Osteoblast (primary cell): ENCODE measurements at places on chromosomes 3 and 15. TPM values are rescaled to one million over a fixed set of nuclear protein-coding genes. Genes with fewer than 3 reads are reported as not detected.

DNA sequence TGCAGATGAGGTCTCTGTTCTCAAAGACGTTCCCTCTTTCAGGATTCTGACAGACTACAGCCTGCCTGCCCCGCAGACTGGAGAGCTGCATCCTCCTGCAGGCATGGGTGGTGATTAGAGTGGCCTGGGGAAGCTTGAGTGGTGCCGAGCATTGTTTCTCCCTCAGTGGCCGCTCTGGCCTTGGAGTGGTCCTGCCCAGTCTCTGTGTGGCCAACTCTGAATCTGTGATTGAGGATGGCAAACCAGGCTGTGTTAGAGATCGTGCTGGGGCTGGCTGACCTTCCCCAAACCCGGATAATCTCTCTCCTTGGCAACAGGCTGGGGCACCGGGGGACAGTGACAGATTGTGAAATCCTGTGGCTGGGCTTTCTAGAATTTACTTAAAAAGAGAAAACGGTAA lies 11.0 kb upstream of the ADCY5 start:
- H3K27ac ChIP-seq = no peak overlapping the region
- no peaks in the 10 kb centered on the region for H3K36me3 ChIP-seq
- H3K27me3 ChIP-seq = peaks cover 56% of the 10 kb centered on the region
- no peaks in the 10 kb centered on the region for H3K4me1 ChIP-seq
- H3K4me3 ChIP-seq = no peak overlapping the region
- no peak for DNase-seq

DNA sequence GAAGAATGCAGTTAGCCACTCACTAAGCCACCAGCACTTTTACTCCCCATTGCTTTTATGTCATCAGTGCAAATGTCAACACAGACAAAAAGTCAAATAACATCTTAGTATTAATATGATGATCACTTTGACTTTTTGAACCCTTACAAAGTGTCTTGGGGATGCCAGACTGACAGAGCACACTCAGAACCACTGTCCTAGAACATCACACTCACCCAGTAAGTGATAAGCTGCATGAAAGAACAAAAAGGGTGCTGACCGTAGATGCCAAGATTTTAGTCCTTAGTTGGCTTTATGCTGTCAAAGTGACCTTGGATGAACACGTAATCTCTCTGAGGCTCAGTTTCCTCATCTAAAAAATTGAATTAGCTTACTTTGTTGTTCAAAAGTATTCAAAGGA lies 279.5 kb upstream of the TRIM42 start:
- no peaks in the 10 kb centered on the region for H3K36me3 ChIP-seq
- no peak overlapping the region for H3K4me3 ChIP-seq
- H3K4me1 ChIP-seq = no peaks in the 10 kb centered on the region
- no peak overlapping the region for H3K27ac ChIP-seq

DNA sequence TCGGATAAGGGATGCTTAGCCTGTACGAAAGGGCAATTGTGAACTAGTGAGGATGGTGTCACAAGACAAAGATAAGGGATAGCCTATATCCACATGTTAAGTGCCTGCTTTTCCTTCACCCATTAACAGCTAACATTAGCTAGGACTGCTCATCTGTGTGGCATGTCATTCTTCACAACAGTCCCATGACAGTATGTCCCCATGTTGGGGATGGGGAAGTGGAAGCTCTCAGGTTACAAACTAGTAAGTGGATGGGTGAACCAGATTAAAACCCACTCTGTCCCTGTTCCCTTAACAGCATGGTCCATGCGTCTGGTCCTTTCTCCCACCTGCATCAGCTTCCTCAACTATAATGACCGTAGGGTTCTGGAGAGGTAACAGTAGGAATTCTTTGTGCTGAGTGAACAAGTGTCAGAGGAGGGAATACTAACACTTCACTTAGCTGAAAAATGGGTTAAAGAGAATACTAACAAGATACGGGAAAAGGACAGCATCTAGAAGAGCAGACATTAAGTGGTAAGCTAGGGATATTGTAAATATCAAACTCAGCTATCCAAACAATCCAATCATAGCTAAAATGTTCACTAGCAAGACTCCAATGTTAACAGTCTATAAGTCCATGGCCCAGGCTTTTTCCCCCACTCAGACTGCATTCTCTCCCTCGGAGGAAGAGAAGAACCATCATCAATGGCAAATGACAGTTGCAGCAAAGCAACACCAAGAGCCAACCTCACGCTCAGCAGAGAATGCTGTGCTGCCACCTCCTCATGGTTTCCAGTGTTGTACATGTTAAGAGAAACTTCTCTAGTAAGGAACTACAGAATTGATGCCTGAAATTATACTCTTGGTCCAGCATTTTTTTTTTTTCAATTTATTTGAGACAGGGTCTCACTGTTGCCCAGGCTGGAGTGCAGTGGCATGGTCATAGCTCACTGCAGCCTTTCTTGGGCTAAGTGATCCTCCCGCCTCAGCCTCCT lies 5.0 kb downstream of the RPLP1 start:
- no peak overlapping the region for H3K4me3 ChIP-seq
- H3K4me1 ChIP-seq = peaks cover 25% of the 10 kb centered on the region
- H3K36me3 ChIP-seq = peaks cover 45% of the 10 kb centered on the region
- DNase-seq = no peak
- H3K27me3 ChIP-seq = no peaks in the 10 kb centered on the region

Gene LYZL4
- total RNA-seq = not detected in 2 replicates

Gene MEIS2
- 14.7 and 17.7 TPM in 2 replicates for total RNA-seq
